Activated CD4-positive, alpha-beta memory T cell treated with anti-CD3 and anti-CD28 coated beads for 36 hours (primary cell): ENCODE measurements at places on chromosomes 11 and 22. TPM values are rescaled to one million over a fixed set of nuclear protein-coding genes. Genes with fewer than 3 reads are reported as not detected.
A peak's percentile ranks its signal among the peaks of the same experiment; 100 is the strongest.

GRCh38 chr22:30574095-30574981 lies at the start of gene GAL3ST1:
Gene GAL3ST1, minus strand, starts transcription at chr22:30574665. Its CDS starts 17,273 bp downstream, at chr22:30557392.
- no peak for DNase-seq

Gene MPEG1
- total RNA-seq = not detected

Gene PAX6
- total RNA-seq = not detected

GRCh38 chr11:1706634-1707400 lies 9.8 kb downstream of the KRTAP5-6 start:
- peak; percentile 45 for DNase-seq

GRCh38 chr11:30128269-30128932 lies 102.4 kb upstream of the FSHB start:
- no peak for DNase-seq

GRCh38 chr22:16959345-16959930 lies 48.6 kb downstream of the GAB4 start:
- DNase-seq = no peak

GRCh38 chr11:120346233-120346632 lies 10.0 kb downstream of the ARHGEF12 start:
- DNase-seq = no peak

Gene CNTF
- total RNA-seq = 1.3 TPM

DNA sequence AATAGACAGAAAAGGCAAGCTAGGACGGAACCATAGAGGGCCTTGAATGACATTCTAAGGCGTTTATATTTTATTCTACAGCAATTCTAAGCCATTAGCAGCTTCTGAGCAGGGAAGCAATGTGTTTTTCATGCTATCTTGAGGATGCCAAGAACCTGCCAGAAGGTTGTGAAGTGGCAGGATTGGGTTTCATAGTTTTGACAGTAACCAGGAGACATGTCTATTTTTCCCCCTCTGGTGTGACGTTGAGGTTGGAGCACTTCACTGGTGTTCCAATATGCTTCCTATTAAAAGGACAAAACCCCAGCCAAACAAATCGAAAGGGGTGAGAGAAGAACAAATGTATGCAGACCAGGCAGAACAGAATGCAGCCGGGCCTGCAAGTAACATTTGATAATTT lies 148.2 kb downstream of the SPATA19 start:
- no peak for DNase-seq

GRCh38 chr11:134734141-134734845 lies 322.3 kb upstream of the B3GAT1 start:
- no peak for DNase-seq

GRCh38 chr11:95715777-95716241 lies 73.8 kb downstream of the FAM76B start:
- DNase-seq = peak; percentile 71

Gene SMCO4
- total RNA-seq = 41.2 TPM

DNA sequence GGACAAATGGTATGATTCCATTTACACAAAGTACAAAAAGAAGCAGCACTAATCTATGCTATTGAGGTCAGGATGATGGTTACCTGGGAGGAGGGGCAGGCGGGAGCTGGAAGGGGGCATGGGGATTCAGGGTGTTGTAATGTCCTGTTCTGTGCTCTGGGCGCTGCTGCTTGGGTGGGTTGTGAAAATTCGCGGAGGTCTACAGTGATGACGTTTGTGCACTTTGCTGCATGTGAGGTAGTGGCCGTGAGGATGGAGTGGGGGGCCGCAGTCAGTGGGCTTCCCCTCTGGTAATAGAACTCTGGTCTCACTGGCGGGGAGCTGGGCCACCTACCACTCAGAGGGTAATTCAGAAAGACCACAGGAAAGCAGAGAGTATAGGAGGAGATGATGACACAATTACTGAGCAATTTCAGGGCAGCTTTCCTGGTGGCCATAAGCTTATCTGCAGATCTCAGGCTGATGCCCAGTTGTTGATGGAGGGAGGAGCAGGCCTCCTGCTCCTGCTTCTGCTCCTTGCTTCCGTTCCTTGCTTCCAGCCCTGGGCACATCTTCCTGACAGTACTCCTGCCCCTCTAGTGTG lies 121.5 kb downstream of the CEP164 start:
- no peak for DNase-seq

DNA sequence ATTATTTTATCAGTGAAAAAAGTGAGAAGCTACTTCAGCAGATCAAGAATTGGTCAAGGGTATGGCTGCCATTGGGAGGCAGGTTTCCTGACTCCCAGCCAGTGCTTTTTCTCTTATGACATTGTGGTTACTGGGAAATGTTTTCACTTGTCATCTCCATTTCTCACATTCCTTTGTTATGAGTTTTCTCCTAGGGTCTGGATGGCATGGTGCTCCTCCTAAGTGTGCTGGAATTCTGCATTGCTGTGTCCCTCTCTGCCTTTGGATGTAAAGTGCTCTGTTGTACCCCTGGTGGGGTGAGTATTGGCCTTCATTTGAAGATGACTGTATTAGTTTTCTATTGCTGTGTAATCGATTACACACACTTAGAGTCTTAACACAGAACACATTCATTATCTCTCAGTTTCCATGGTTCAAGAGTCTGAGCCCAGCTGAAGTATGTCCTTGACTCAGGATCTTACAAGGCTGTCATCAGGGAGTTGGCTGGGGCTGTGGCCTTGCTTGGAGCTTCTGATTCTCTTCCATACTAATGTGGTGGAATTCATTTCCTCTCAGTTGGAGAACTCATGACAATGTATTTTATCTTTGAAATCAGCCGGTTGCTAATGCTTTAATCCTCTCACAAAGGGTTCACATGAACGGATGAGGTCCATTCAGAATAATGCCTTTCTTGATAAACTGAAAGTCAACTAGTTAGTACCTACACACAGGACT lies 21.0 kb upstream of the MS4A6E start:
- DNase-seq = no peak

Gene TH
- total RNA-seq = not detected

DNA sequence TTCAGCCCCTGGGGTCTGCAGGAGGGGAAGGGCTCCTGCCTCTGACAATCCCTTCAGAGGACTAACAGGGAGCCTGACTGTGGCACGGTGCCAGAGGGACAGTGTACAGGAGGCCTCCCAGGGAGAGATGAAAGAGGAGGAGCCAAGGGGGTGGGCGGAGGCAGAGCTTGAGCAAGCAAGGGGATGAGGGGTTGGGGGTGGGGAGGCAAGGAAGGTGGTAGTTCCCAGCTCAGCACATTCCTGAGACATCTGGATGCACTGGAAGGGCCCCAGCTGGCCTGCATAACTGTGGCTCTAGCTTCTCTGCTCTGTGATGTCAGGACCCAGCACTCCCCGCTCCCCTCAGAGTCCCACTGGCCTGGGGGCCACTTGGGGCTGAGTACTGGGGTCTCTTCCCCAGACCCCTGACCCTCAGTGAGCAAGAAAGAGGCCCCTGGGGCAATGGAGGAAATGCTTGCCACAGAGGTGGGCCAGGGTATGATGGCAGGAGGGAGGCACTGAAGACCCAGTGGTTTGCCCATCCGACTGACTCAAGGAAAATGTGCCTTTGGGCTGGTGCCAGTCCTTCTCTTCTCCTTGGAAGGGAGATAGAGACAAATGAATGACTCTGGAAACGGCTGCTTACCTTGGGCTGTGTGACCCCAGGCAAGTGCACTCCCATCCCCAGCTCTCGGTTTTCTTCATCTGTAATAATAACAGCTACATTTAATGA lies 13.3 kb downstream of the CREB3L1 start:
- DNase-seq = no peak

GRCh38 chr11:102143867-102144266 lies 33.6 kb downstream of the YAP1 start:
- no peak for DNase-seq

Gene MTMR2
- 37.8 TPM for total RNA-seq

- no peak for DNase-seq
Observed at GRCh38 chr11:115238791-115239190, 265.4 kb downstream of the CADM1 start.

DNA sequence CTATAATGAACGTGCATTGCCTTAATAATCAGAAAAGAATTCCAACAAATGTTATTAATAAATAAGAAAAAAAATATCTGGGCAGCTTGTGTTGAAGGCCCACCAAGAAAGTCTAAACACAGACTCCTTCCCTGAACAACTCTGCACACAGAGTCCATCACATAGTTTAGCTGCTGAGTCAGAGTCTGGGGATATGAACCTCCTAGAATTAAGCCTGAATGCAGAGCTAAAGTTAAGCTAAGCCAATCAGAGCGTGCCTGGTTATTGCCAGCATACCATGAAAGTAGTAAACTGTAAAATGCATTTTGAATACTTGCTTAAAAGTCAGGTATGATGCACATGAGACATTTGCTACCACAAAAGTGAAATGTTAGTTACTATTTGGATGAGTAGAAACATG lies 25.6 kb upstream of the TENM4 start:
- no peak for DNase-seq

DNA sequence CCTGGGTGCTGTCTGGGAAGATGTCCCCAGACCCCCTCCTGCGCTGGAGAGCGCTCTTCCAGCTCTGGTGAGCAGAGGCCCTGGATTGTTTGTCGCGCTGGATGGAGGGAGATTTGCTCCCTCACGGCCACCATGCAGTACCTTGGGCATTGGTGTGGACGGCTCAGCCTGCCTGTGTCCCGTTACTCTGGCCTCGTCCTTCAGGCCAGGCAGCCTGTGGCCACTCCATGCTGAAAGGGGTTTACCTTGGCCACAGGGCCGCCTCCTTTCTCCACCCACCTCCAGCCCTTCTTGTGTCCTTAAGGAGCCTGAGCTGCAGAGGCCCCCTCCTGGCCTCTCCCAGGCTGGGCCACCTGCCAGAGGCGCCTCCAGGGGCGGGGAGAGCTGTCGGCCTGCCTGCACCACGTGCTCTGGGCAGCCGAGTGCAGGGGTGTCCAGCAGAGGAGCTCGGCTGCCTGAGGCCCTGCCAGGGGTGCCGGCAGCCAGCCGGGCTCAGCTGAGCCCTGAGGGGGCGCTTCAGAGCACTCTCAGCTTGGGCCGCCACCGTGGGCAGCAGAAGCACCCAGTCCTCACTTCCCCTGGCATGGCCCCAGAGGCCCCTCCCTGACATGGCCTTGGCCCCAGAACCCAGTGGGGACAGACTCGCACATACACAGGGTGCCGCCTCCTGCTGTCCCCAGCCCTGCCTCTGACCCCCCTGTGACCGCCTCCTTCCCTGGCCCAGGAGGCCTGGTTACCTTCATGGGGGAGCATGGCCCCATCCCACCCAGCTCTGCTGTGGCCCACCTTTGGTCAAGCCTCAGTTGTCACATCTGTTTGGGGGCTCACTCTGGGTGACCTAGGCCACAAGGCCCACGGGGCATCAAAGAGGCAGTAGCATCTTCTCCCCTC lies 3.4 kb downstream of the CCND1 start:
- no peak for DNase-seq

Gene KCNQ1OT1
- 0.19 TPM for total RNA-seq

DNA sequence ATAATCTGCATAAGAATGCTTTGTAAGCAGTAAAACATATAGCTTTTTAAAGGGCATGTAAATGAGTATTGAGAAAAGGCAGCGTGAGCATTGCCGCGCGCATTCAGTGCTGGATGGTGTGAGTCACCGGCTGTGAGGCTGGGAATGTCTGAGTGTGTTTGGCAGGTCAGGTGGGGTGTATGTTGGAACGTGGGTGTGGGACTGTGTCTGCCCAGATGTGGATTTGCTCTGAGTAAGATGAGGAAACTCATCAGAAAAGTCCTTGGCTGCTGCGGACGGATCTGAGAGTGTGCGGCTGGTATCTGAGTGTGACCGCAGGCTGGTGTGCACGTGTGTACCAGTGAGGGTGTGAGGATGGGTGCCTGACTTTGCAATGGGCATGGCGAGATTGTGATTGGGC lies 66.2 kb upstream of the NECTIN1 start:
- DNase-seq = no peak

DNA sequence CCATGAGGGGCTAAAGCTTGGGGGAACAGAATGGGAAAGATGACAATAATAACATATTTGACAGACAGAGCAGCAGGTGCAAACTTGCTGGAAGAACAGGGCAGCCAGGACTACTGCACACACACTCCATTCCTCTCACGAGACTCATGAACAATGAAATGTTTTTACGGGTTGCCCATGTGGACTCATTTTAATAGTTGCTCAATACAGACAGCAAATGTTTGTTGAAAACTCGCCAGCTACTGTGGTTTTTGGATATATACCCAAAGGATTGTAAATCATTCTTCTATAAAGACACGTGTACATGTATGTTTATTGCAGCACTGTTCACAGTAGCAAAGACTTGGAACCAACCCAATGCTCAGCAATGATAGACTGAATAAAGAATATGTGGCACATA lies 10.3 kb downstream of the SYT13 start:
- no peak for DNase-seq

GRCh38 chr11:17810041-17810440 lies 75.5 kb downstream of the KCNC1 start:
- no peak for DNase-seq

GRCh38 chr11:38818720-38819119 lies 2220.7 kb upstream of the RAG2 start:
- DNase-seq = no peak

Gene TRIM66
- total RNA-seq = 24.2 TPM

DNA sequence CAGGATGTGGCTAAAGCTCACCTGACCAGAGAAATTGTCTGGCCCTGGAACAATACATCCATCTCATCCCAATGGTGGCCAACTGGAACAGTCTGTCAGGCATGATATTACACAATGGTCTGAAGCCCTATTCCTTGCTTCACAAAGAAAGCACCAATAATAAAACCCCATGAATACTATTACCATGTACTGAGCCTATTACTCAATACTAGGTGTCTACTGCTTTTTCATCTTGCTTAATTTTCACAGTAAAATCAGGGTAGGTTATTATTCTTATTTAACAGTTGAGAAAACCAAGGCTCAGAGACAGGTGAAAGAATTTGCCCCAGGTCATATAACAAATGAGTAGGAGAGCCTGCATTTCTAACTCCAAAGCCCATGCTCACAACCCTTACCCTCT lies 68.9 kb upstream of the CAPRIN1 start:
- no peak for DNase-seq

GRCh38 chr22:49735901-49736421 lies 91.7 kb downstream of the BRD1 start:
- DNase-seq = no peak

Gene JAML
- total RNA-seq = 163 TPM

Gene SEPTIN5
- 0.41 TPM for total RNA-seq

Gene MAPK8IP1
- 0.58 TPM for total RNA-seq

DNA sequence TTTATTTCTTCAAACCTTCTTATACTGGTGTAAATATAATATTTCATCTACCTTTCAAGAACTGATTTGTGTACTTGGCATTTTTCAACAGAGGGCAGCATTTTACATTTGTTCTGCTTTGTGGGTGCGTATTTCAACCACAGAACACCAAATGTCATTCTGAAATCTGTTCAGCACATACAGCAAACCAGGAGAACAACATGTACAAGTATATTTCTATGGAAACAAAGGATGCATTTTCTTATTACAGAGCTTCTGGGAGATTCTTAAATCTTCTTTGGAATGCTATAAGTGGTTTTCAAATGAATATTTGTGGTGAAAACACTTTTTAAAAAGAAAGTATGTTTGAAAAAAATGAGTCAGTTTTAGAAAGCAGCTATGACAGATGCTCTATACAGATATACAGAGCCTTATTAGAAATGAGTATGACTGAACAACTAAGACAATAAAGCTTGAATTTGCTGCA lies 946.0 kb downstream of the FAM181B start:
- peak; percentile 9 for DNase-seq

Gene C11orf52
- total RNA-seq = not detected

Gene CD3E
- total RNA-seq = 488 TPM

Gene HIC2
- 3.6 TPM for total RNA-seq

Gene PARVA
- total RNA-seq = 0.33 TPM
